ENCODE measurements at places on chromosomes 12 and 14. TPM values are rescaled to one million over a fixed set of nuclear protein-coding genes. Genes with fewer than 3 reads are reported as not detected.

DNA sequence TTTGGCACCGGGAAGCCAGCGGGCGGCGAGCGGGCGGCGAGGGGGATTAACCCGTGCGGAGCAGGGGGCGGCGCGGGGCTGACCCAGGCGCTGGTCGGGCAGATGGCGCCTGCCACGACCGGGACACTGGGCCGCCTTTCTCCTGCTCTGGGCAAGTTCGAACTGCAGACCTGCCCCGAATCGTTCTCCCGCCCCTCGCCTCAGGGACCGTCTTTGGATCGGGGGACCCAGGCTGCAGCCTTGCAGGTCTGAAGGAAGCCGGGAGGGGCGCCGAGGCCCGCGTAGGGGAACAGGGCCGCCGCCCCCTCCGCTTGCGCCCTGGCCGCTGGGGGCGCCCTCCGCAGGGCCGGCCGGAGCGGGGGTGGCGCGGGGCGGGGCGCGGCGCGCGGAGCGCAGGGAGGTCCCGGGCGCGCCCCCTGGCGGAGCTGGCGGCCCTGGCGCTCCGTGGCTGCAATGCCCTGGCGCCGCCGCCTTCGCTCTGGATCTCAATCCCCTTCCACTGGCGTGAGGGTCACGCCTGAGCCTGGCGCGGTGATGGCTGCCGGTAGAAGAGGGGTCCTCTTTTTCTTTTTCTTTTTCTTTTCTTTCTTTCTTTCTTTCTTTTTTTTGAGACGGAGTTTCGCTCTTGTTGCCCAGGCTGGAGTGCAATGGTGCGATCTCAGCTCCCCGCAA lies 449 bp upstream of the LTBP2 start:
- H3K4me1 ChIP-seq: peaks cover 15% of the 10 kb centered on the region
- no peak overlapping the region for H3K27ac ChIP-seq
- no peaks in the 10 kb centered on the region for H3K36me3 ChIP-seq

DNA sequence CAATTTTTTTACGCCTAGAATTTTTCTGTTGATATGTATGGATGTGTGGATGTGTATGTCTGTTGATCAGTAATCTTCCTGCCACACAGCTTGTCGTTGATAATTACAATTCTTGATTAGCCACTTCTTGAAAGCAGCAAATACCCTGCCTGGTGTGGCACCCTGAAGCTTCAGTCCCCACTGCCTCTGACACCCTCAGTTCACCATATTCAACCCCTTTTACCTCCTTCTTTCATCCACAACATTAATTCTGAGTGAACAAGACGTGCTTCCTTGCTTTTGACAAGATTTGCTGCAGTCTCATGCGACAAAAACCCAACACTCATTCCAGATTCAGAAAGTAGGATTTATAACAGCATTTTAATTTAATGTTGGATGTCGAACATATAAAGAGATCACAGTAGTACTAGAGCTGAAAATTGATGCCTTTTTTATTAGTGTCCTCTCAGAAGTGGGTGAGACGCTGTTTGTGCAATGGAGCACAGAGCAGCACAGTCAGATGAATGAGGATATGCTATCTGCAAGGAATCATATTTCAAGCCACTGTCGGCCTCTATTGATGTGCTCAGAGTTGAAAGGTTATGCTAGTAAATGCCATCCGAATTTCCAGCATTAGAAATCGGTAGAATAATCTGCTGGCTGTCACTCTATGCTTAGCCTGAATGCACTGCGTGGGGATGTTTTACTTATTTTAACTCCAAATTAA lies 383.7 kb downstream of the EGLN3 start:
- DNase-seq: no peak
- H3K4me1 ChIP-seq: no peaks in the 10 kb centered on the region
- no peaks in the 10 kb centered on the region for H3K27me3 ChIP-seq
- H3K36me3 ChIP-seq: no peaks in the 10 kb centered on the region
- no peak overlapping the region for H3K27ac ChIP-seq

- no peak overlapping the region for H3K4me3 ChIP-seq
- H3K36me3 ChIP-seq: no peaks in the 10 kb centered on the region
- no peak overlapping the region for H3K27ac ChIP-seq
- no peak for DNase-seq
- no peaks in the 10 kb centered on the region for H3K27me3 ChIP-seq
Measured at GRCh38 chr12:58725400-58726105, 194.8 kb downstream of the LRIG3 start.

GRCh38 chr12:11826574-11826973 lies 177.1 kb downstream of the ETV6 start:
- peaks cover 63% of the 10 kb centered on the region for H3K4me1 ChIP-seq
- H3K27ac ChIP-seq: no peak overlapping the region
- DNase-seq: no peak
- H3K36me3 ChIP-seq: peaks cover 6% of the 10 kb centered on the region
- H3K27me3 ChIP-seq: no peaks in the 10 kb centered on the region
- no peak overlapping the region for H3K4me3 ChIP-seq

GRCh38 chr14:67674480-67675218 lies at the start of gene VTI1B:
TSS of gene VTI1B (minus strand) at chr14:67674632. CDS start at chr14:67674489, 143 bp downstream.
- H3K27me3 ChIP-seq: no peaks in the 10 kb centered on the region
- no peak for DNase-seq
- peak within 1 kb of the TSS; percentile 97 for H3K27ac ChIP-seq

- H3K27me3 ChIP-seq: no peaks in the 10 kb centered on the region
- H3K4me3 ChIP-seq: no peak overlapping the region
- no peaks in the 10 kb centered on the region for H3K36me3 ChIP-seq
- H3K27ac ChIP-seq: no peak overlapping the region
- no peaks in the 10 kb centered on the region for H3K4me1 ChIP-seq
Measured at GRCh38 chr14:20204721-20205120, 14.0 kb downstream of the OR11G2 start.

DNA sequence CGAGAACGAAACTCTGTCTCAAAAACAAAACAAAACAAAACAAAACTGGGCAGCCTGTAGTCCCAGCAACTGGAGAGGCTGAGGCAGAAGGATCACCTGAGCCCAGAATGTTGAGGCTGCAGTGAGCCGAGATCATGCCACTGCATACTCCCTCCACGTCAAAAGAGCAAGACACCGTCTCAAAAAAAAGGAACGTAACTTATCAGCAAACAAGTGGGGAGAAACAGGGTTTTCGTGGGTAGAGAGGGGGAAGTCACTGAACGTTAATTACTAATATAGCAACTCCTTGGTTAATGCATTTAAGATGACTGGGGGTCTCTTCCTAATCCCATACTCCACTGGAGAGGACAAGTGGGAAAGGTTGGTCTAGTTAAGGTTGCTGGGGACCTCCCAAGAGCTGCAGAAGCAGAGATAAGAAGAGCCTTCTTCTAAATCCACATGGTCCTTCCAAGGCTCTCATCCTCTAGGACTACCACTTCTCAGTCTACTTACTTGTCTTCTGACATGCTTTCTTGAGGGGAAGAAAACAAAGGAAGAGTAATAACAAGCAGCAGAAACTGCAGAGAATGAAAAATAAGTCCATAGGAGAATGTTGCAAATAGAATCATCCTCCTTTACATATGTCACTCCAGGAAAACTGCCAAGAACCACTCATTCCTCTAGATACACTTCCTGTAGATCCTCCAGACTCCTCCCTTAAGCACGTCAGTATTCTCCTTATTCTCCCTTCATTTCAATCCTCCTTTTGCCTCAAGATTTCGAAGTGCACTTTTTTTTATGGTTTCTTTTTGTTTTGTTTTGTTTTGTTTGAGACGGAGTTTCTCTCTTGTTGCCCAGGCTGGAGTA lies 5.8 kb downstream of the NUMB start:
- peaks cover 11% of the 10 kb centered on the region for H3K4me1 ChIP-seq
- no peaks in the 10 kb centered on the region for H3K36me3 ChIP-seq
- peak overlapping the region; percentile 32 for H3K27ac ChIP-seq
- H3K4me3 ChIP-seq: no peak overlapping the region
- H3K27me3 ChIP-seq: no peaks in the 10 kb centered on the region

DNA sequence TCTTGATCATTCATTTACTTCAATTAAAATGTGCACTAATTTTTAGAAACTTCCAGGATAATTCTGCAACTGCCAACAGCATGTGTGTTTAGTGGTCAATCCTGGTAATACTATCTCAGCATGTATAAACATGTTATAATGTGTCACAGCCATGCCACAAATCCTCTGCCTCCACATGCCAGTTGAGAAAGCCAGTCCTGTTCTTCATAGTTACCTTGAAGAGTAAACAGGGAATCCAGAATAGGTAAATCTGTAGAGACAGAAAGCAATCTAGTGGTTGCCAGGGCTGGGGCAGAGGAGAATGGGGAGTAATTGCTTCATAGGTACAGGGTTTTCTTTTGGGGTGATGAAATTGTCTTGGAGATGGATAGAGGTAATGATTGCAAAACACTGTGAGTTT lies 85.9 kb downstream of the ARMH4 start:
- H3K27ac ChIP-seq: no peak overlapping the region
- no peaks in the 10 kb centered on the region for H3K36me3 ChIP-seq
- no peaks in the 10 kb centered on the region for H3K4me1 ChIP-seq
- H3K27me3 ChIP-seq: no peaks in the 10 kb centered on the region

- peaks cover 89% of the 10 kb centered on the region for H3K4me1 ChIP-seq
- no peaks in the 10 kb centered on the region for H3K27me3 ChIP-seq
- no peak for DNase-seq
- H3K4me3 ChIP-seq: no peak overlapping the region
- H3K36me3 ChIP-seq: peaks cover 7% of the 10 kb centered on the region
Measured at GRCh38 chr12:124548854-124549378, 18.5 kb downstream of the NCOR2 start.

- no peak overlapping the region for H3K27ac ChIP-seq
- H3K4me1 ChIP-seq: no peaks in the 10 kb centered on the region
- no peak for DNase-seq
- no peak overlapping the region for H3K4me3 ChIP-seq
- H3K36me3 ChIP-seq: no peaks in the 10 kb centered on the region
Measured at GRCh38 chr12:46667551-46667950, 158.2 kb downstream of the SLC38A4 start.

GRCh38 chr12:3437986-3438385 lies 53.0 kb upstream of the PRMT8 start:
- H3K36me3 ChIP-seq: no peaks in the 10 kb centered on the region
- no peak overlapping the region for H3K4me3 ChIP-seq
- peaks cover 2% of the 10 kb centered on the region for H3K27me3 ChIP-seq
- DNase-seq: no peak

GRCh38 chr12:3199551-3200031 lies 122.4 kb downstream of the TSPAN9 start:
- no peaks in the 10 kb centered on the region for H3K36me3 ChIP-seq
- DNase-seq: no peak
- H3K27ac ChIP-seq: no peak overlapping the region
- H3K4me1 ChIP-seq: no peaks in the 10 kb centered on the region
- peaks cover 11% of the 10 kb centered on the region for H3K27me3 ChIP-seq
- no peak overlapping the region for H3K4me3 ChIP-seq

DNA sequence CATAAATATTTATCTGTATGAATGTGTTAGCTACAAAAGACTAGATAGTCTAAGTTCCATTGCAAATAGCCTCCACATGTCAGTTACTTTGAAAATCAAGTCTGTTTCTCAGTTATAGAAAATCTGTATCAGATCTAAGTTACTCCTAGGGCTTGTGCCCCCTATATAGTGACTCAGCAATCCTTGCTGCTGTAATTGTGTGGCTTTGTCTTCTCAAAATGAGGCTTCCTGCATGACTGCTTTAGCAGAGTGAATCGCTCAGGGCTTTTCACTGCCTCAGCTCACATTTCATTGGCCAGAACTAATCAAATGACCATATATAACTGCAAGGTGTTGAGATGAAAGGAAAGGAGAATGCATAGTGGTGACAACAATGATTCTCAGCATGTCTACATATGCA lies 552.2 kb upstream of the STXBP6 start:
- no peaks in the 10 kb centered on the region for H3K27me3 ChIP-seq
- H3K36me3 ChIP-seq: no peaks in the 10 kb centered on the region
- no peak for DNase-seq
- H3K27ac ChIP-seq: no peak overlapping the region

DNA sequence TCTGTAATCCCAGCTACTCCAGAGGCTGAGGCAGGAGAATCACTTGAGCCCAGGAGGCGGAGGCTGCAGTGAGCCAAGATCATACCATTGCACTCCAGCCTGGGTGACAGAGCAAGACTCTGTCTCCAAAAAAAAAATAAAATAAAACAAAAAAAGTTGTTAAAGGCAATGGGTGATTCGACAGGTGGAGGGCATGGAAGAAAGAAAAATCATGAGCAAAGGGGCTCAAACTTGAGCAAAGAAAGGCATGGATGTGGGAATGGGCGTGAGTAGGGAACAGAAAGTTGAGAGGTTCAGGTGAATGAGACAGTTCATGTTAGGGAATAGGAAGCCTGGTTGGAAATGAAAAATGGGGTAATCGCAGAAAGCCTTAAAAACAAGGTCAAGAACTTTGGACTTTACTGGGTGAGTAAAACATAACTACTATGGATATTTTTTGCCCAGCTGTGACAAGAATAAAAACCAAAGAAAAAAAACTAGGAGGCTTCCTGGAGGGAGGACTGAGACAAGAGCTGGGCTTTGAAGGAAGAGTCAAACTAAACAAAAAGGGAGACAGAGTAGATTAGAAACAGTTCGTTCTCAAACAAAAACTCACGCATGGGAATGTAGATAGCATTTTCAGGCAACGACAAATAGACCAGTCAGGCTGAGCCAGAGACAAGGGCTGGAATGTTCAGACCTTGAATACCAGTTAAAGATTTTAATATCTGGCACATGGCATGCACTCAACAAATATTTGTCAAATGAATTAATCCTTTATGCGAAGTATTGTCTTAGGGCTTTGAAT lies 18.8 kb downstream of the PYM1 start:
- no peaks in the 10 kb centered on the region for H3K4me1 ChIP-seq
- no peak overlapping the region for H3K27ac ChIP-seq
- DNase-seq: no peak
- H3K36me3 ChIP-seq: no peaks in the 10 kb centered on the region
- H3K4me3 ChIP-seq: no peak overlapping the region

- no peak overlapping the region for H3K4me3 ChIP-seq
- no peak overlapping the region for H3K27ac ChIP-seq
- no peaks in the 10 kb centered on the region for H3K27me3 ChIP-seq
- no peak for DNase-seq
- H3K4me1 ChIP-seq: no peaks in the 10 kb centered on the region
Measured at GRCh38 chr12:24534622-24535021, 414.3 kb downstream of the BCAT1 start.

DNA sequence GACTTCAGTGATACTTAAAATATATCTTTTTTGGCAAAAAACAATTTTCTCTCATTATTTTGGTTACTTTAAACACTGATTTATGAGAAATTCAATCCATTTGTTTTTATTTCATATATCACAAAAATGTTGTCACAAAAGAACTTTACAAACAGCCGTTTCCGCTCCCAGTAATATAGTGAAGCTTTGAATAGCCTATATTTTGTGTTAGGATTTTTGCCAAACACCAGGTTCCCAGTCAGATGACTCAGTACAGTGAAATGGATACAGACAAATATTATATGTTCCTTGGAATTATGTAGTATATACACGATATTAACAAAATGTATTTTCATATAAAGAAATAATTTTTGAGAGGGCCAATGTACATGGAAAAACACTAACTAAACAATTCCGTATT lies 411.1 kb downstream of the CCER1 start:
- H3K27ac ChIP-seq: no peak overlapping the region
- H3K36me3 ChIP-seq: no peaks in the 10 kb centered on the region

- no peak for DNase-seq
- H3K4me1 ChIP-seq: peaks cover 6% of the 10 kb centered on the region
- H3K27ac ChIP-seq: no peak overlapping the region
- no peak overlapping the region for H3K4me3 ChIP-seq
- H3K27me3 ChIP-seq: no peaks in the 10 kb centered on the region
- peaks cover 19% of the 10 kb centered on the region for H3K36me3 ChIP-seq
Measured at GRCh38 chr14:71675900-71676287, 256.3 kb upstream of the RGS6 start.

SERPINA9 gene
- total RNA-seq: not detected

CBLN3 gene
- 2.8 TPM for total RNA-seq

PTPRR gene
- 0.27 TPM for total RNA-seq

DNAJC22 gene
- 0.19 TPM for total RNA-seq

BCL11B gene
- 5.3 TPM for total RNA-seq

KCNK10 gene
- not detected for total RNA-seq
